ENCODE measurements at places on chromosomes 2 and 18. TPM values are rescaled to one million over a fixed set of nuclear protein-coding genes. Genes with fewer than 3 reads are reported as not detected.

The AAMP gene
- 95.5 TPM for total RNA-seq

The UGT1A8 gene
- not detected for total RNA-seq

The DSG4 gene
- total RNA-seq, result not detected

The CDK5R2 gene
- total RNA-seq, result 13.4 TPM

The FIGN gene
- total RNA-seq, result 40.4 TPM

The MBP gene
- total RNA-seq, result 60.4 TPM

The CTAGE1 gene
- total RNA-seq, result not detected

The MREG gene
- total RNA-seq, result 4.6 TPM

The LRRC30 gene
- total RNA-seq, result not detected

The SULT1C2 gene
- 0.23 TPM for total RNA-seq

The TUBB6 gene
- total RNA-seq, result 24.0 TPM

The CYBRD1 gene
- total RNA-seq, result 14.5 TPM

The SCYGR4 gene
- not detected for total RNA-seq

The CNDP1 gene
- total RNA-seq, result 0.23 TPM

The PRSS56 gene
- 1.6 TPM for total RNA-seq

Measured in diencephalon (tissue), 1 donor.